Activated gamma-delta T cell treated with anti-CD3 and anti-CD28 coated beads, Interleukin-2, amount 50 U/mL, for 16 hours (primary cell): ENCODE measurements at places on chromosomes 12 and 14.

GRCh38 chr14:61730756-61731373, 31.4 kb upstream of the SNAPC1 start:
- no peak for DNase-seq

DNA sequence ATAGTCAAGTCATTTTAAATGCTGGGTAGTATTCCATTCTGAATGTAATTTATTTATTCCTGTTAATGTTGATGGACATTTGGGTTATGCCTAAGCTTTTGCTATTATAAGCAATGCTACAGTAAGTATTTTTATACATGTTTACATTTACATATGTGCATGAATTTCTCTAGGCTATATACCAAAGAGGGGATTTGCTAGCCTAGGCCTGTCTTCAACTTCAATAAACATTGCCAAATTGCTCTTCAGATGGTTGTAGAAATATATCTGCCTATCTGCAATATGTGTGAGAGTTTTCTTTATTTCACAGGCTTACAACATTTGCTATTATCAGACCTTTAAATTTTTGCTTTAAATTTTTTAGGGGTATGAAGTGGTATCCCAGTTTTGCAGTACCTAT, 87.0 kb downstream of the MIPOL1 start:
- no peak for DNase-seq

- no peak for DNase-seq
These were observed 152.8 kb upstream of the PTPRQ start for GRCh38 chr12:80291108-80291754.

- no peak for DNase-seq
These were observed 21.3 kb downstream of the TBX3 start for GRCh38 chr12:114662512-114663177.

DNA sequence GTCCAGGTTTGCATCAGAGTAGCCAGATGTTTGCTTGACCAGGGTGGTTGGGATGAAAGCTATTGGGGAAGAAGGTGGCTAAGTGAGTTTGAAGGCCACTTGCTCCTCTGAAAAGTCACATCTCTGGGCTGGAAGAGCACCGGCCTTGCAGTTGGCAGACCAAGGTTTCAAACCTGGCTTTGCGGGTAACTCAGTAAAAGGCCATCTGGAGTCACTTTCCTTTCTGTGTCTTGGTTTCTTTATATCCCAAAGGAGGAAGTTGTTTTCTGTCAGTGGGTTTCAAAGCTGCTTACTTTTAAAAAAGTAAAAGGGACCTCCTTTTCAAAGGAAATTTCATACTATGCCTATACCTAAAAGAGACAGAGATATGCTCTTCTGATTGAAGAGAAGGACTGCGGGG, 26.2 kb upstream of the CMA1 start:
- no peak for DNase-seq

DNA sequence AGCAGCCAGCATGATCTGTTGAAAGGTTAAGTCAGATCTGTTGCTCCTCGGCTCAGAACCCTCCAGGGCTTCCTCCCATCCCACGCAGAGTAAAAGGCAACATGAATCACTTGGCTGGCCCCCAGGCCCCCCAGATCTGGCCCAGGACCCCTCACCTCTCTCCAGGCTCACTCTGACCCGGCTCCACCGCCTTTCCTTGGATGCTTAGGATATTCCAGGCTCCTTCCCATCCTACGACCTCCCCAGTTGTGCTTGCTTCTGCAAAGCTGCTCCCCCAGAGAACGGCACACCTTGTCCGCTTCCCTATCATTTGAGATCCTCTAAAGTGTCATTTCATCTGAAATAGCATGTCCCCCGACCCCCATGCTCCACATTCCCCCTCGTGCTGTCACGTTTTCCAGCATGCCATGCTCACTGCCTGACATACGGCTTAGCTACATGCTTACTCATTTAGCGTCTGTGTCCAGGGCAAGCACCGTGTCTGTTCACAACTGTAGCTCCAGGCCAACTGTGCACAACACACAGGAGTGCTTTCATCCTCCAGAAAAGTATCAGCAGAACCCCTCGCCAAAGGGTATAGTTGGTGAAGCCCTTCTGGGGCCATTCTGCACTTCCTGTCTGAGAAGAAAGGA, 33.6 kb upstream of the BDKRB2 start:
- no peak for DNase-seq

GRCh38 chr12:115708801-115709200, 568.7 kb downstream of the MED13L start:
- no peak for DNase-seq

DNA sequence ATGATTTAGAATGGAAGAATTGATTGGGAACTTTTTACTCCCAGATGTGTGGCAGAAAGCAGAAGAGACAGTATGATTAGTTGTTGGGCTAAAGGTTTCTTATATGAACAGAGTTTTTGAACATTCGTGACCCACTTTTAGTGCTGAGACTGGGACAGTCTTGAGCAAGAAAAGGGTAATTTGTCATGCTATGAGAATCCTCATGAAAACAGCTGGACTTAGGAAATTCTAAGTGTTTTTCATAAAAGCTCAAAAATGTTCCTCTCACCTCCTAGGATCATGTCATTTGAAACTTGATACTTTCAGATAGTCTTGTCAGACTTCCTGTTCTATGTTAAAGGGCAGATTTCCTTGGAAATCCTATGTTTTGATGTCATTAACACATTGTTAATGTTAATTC, 86.1 kb downstream of the MGAT4C start:
- DNase-seq, result no peak

GRCh38 chr14:37118673-37119366, 53.6 kb downstream of the SLC25A21 start:
- DNase-seq, result no peak

- DNase-seq, result no peak
These were observed 56.8 kb downstream of the HEATR5A start for GRCh38 chr14:31363331-31364073.
